ENCODE measurements at places on chromosomes 13 and 19.

- no peak for DNase-seq
Measured at GRCh38 chr13:113854238-113855011, 9.5 kb downstream of the GAS6 start.

- DNase-seq, result no peak
Measured at GRCh38 chr19:35742121-35742724, at the start of gene IGFLR1. Gene IGFLR1 (minus strand): TSS chr19:35742452. CDS start chr19:35741180, 1,272 bp downstream.

DNA sequence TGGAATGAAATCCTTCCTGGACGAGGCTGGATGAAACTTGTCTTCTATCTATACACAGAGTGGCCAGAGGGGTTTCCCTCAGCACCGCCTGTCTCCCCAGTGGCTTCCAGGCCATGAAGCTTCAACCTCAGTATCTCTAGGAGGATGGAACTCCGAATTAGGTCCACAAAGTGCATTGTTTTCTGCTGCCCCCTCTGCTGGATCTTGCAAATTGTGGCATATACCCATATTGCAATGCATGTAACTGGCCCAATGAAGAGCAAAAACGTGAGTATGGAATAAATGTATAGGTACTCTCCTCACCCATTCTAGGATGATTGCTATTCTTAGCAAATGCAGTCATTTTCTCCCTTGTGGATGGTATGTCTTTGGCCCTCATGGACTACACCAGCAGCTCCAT is 14.7 kb upstream of the LILRB4 start:
- DNase-seq, result no peak

- DNase-seq, result no peak
Measured at GRCh38 chr19:50573741-50574461, 5.7 kb upstream of the LRRC4B start.

GRCh38 chr13:42594481-42595252 is 20.7 kb downstream of the TNFSF11 start:
- DNase-seq, result peak; percentile 81

Data from iPS-NIHi11 (cell line).